Natural killer cell (primary cell): ENCODE measurements at places on chromosomes 2 and 18. TPM values are rescaled to one million over a fixed set of nuclear protein-coding genes. Genes with fewer than 3 reads are reported as not detected.

EPB41L3 gene
- total RNA-seq = 3.3 TPM

CDK15 gene
- total RNA-seq = 0.72 TPM

AP1S3 gene
- total RNA-seq = 5.0 TPM

MOCOS gene
- total RNA-seq = 0.16 TPM

GALR1 gene
- not detected for total RNA-seq

DHRS9 gene
- total RNA-seq = not detected

DNA sequence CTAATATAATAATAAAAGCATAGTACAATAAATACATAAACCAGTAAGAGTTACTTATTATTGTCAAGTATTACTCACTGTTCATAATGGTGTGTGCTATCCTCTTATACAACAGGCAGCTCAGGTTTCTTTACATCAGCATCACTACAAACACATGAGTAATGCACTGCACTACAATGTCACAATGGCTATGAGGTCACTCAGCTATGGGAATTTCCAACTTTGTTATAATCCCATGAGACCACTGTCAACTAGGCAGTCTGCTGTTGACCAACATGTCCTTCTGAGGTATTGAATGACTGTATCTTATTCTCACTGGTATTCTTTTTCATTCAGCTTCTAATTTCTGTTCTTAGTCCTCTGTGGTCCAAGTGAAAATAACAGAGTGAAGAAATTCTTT, 250.4 kb upstream of the DSEL start:
- DNase-seq = no peak

DNA sequence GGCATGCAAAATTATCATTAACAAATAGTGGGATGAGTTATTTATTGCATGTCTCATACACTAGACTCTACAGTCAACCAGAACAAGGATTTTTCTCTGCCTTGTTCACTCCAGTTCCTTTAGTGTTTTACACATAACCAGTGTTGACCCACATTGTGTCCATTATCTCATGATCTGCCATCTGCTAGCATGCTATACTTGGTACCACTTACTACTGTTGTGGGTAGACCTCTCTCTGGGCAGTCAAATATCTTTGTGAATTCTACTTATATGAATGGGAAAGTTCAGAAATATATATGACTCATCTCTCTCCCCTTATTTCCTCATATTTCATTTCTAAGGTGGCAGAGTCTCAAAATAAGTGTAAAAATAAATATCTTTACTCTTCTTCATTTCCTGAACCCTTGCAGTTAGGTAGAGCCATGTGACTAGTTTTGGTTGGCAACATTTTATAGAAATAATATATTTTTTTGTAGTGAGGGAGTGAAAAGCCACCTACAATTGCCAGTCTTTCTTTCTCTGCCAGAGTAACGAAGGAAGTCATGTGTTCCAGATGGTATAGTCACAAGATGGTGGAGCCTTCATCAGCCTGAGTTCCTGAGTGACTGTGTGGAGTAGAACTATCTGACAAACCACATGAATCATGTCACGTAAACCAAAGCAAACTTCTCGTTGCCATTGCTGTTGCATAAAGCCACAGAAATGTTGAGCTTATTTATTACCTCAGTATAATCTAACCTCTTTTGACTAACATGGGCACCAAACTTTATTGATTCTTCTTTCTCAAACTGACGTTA, 704.0 kb downstream of the RNF144A start:
- DNase-seq = no peak

DNA sequence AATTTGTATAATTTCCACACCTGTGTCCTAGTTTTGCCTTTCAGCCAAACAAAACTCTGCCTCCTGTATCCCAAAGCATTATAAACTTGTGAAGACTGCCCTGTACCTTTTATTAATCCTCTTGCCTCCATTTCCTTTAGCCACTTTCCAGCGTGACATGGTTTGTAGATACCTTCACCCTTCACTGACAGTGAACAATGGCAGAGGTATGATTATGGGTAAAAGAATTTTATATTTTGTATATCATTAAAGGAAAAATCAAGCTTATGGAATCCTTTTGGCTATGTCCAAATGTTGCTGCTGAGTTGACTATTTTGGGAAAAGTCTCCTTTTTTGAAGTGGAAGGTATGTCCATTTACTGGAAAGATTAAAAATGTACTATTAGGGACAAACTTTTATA, 251.7 kb downstream of the HNMT start:
- DNase-seq = no peak

DNA sequence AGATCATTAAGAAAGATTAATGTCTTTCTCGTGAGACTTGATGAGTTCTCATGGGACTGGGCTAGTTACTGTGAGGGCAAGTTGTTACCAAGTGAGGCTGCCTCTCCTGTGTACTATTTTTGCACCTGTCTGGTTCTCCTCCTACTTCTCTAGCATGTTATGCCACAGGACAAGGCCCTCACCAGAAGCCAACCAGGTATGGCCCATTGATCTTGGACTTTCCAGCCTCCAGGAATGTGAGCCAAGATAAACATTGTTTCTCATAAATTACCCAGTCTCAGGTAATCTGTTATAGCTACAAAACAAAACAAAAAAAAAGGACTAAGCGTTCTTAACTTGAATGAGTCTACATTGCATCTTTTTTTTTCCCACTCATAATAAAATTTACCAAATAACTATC, 184.1 kb downstream of the CDH7 start:
- DNase-seq = no peak

- DNase-seq = no peak
Measured at GRCh38 chr2:65661980-65662653, 229.7 kb upstream of the SPRED2 start.

DNA sequence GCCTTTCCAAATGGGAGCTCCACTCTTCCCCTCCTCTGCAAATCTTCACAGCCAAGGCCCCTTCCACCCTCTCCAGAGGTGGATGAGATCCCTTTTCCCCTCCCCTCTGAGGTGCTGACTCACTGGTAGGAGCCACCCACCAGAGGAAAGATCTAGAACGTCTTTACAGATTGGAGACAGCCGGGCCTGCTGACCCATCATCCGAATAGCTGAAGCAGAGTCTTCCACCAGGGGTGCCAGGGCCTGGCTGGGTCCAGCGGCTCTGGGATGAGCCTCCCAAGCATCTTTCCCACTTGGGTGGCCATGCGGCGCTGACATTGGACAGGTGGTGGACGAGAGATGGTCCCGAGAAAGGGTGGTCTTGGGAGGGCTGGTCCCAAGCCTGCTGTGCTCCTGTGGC, 9.0 kb downstream of the ERFE start:
- no peak for DNase-seq

DNA sequence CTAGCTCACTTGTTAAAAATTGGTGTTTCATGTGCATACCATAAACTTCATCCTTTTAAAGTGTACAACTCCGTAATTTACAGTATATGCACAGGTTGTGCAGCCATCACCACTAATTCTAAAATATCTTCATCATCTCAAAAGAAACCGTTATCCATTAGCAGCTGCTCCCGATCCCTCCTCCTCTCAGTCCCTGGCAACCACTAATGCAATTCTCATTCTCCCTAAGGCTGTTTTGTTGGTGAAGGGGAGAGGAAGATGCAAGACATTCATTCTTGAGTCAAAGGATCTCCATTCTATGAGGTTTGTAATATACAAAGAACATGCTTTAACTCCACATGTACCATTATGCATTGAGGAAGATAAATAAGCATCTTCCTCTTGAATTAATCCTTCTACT, 48.6 kb downstream of the RNU4ATAC start:
- no peak for DNase-seq

GRCh38 chr2:12331698-12332097, 385.0 kb upstream of the TRIB2 start:
- no peak for DNase-seq

DNA sequence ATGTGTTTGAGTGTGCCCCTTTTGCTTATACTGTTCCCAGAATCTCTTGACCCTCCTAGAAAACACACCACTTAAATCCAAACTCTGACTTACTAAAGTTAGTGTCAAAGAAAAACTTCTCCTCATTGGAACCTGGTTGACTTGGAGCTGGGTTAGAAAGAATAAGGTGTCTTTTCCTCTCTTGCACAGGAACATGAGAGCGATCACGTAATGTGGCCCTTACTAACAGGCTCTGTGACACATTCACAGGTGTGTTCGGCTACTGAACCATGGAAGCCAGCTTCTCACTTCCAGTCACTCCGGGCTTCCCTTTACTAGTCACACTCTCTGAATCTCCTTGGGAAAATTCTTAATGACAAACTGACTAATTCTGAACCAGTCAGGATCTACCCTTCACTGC, 5.4 kb upstream of the POU3F3 start:
- DNase-seq = no peak

DNA sequence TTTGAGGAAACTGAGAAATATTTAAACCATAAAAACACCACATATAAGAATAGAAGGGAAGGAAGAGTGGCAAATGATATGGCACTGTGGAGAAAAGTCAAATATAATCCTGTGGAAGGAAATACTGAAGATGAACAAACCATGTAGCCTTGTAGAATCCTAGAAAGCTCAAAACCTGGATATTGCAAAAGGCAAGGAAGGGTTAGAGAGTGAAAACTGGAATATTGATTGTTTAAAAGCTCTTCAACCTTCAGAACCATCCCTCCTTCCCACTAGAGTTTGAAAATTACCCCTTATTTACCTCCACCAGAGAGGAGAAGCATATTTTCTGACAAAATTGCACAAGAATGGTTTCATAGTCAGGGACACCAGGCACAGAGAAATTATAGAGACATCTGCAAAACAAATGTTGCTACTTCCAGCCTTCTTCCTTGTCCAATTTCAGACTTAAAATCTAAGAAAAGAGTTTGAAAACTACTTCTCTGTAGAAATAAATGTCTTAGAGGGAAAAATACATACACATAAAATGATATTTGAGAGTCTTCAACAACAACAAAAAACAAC, 48.0 kb downstream of the ANTXR1 start:
- DNase-seq = no peak

DNA sequence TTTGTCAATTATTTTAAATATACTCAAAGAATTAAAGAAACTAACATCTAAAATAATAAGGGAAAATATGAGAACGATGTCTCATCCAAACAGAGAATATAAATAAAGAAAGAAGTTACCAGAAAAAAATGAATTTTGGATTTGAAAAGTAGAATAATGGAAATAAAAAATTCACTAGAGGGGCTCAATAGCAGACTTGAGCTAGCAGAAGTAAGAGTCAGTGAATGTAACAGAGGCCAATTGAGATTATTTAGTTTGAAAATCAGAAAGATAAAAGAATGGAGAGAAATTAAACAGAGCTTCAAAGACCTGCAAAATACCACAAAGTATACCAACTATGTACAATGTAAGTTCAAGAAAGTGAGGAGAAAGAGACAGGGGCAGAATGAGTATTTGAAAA, 333.6 kb downstream of the GPD2 start:
- no peak for DNase-seq

- DNase-seq = no peak
Measured at GRCh38 chr2:179239195-179239594, 25.4 kb downstream of the SESTD1 start.

DNA sequence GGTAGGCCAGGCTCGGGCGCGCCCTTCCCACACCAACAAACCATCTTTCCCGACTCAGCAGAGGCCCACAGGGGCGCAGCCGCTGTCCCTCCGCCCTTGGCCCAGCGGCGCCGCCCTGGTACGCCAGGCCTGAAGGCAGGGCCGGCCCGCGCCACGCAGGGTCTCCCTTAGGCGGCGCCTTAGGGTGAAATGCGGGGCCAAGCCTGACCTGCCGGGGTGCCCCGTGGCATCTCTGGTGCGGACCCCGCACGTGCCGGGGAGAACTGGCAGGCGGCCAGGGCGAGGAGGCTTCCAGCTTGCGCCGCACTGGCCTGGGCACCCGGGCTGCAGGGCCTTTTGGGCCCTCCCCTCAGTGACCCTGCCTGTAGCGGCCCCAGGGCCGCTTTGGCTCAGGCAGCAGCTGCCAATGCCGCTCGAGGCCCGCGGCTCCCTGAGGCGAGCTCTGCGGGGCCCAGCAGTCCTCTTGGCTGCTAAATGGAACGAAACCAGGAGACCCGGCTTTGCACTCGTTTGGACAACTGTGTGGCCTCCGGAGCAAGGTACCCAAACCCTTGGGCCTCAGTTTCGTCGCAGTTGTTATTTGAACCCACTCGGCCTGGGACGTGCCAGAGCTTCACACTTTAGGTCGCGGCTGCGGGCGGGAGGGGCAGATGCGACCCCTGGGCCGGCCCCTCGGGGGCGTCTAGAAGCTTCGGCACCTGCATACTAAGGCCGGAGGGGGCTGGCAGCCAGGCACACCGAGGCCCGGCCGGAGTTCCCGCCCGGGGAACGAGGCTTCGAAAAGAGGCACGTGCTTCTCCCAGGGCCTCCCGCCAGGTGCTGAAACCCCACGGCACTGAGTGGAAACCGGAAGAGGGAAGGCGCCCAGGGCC, 8.5 kb downstream of the OTX1 start:
- peak; percentile 3 for DNase-seq

- DNase-seq = no peak
Measured at GRCh38 chr2:237539681-237540080, 26.7 kb upstream of the PRLH start.

- no peak for DNase-seq
Measured at GRCh38 chr2:6626401-6627012, 239.2 kb downstream of the CMPK2 start.
